ENCODE measurements at places on chromosomes 6 and 20.

DNA sequence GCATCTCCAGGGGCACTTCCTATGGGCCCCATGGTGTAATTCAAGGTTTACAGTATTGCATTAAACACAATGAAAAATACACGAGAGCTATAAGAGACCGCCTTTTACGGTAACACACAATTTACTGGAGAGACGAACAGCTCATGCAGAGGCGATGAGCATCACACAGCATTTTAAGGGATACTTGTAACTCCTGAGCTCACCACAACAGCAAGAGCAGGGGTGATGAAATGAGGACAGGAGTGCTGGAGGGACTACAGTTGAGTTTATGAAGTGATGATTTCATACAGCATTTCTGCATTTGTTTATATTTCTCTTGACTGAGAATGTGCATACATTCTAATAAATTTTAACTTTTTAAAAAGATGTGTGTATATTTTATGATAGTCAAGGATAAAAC, 113.9 kb downstream of the WDR27 start:
- no peak for DNase-seq

GRCh38 chr6:146741609-146742008, 142.8 kb downstream of the ADGB start:
- DNase-seq = no peak

DNA sequence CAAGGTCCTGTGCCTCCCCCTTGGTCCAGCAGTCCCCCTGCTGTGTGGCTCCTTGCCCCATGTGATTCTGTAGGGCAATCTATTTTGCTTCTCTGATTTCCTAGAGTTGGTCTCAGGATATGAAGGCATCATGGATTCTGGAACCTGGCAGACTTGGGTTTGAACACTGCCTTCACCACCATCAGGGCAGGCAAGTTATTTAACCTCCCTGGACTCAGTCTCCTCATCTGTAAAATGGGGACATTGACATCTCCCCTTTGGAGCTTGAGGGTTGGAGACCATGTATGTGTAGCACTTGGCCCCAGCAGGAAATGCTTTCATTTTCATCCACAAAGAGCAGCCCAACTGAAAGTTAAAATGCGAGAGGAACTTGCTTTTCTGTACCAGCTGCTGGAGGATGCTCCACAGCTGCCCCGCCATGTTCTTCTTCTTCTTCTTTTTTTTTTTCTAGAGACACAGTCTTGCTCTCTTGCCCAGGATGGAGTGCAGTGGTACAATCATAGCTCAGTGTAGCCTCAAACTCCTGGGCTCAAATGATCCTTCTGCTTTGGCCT, 6.7 kb downstream of the TOX2 start:
- DNase-seq = no peak

DNA sequence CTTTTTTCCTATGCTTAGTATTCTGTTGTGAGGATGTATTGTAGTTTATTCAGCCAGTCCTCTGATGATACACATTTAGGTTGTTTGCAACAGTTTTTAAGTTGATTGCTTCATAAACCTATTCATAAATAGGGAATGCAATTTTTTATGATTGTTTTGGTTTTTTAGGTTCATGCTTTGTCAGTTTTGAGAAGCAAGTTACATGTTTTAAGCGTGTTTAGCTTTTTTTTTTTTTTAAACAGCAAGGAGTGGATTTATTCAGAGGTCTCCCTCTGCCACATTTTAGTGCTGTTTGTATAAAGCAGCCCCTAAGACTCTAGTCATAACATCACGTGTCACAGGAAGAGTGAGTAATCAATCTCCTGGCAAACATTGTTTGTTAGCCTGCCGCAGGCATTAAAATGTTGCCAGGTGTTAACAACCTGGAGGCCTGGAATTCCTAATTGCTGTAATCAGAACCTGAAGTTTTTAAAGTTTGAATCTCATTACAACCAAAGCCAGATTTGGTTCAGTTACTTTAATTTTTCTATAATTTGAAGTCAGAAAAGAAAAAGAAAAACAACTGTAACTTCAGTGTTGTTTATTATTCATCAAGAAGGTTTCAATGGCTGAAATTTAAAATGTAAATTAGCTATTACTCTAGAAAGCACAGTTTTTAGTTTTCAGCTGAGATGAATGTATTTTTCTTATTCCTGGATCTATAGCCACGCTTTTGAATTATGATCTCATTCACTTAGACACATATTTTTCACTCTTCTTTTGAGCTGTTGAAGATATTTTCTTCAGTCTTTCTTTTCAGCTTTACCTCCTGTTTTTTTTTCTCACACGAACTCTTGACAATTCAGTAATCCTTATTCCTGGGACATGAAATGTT, 59.2 kb downstream of the KCNS1 start:
- DNase-seq = no peak

GRCh38 chr6:113936093-113936934, 34.6 kb downstream of the HDAC2 start:
- DNase-seq = peak; percentile 27

- DNase-seq = no peak
Observed at GRCh38 chr20:10357061-10357708, 76.8 kb downstream of the MKKS start.

DNA sequence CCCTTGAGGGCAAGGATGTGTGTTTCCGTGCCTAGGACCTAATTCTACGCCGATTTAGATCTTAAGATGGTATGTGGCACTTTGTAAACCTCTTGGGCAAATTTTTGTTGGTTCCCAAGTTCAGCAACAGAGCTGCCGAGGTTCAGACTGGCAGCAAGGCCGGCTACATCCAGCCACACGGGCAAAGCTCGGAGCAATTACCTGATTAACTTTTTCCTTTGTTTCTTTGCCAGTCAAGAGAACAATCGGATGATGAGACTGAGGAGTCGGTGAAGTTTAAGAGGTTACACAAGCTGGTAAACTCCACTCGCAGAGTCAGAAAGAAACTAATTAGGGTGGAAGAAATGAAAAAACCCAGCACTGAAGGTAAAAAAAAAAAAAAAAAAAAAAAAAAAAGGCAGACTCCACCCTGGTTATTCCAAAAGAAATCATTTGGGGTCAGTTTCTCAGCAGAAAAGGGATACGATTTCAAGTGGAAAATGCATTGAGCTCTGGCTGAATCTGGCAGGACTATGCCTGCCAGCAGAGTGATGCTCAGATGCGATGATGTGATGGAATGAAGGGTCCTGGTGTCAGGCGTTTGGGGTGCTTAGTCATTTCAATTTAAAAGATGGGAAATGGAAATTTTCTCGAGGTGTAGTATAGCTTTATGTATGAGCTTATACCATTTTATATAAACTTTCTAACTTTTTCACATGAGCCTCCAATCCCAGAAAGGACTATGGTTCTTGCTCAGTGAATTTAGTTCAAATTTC, 171.6 kb downstream of the SASH1 start:
- no peak for DNase-seq

- no peak for DNase-seq
Observed at GRCh38 chr20:19129306-19129705, 83.1 kb upstream of the SLC24A3 start.

DNA sequence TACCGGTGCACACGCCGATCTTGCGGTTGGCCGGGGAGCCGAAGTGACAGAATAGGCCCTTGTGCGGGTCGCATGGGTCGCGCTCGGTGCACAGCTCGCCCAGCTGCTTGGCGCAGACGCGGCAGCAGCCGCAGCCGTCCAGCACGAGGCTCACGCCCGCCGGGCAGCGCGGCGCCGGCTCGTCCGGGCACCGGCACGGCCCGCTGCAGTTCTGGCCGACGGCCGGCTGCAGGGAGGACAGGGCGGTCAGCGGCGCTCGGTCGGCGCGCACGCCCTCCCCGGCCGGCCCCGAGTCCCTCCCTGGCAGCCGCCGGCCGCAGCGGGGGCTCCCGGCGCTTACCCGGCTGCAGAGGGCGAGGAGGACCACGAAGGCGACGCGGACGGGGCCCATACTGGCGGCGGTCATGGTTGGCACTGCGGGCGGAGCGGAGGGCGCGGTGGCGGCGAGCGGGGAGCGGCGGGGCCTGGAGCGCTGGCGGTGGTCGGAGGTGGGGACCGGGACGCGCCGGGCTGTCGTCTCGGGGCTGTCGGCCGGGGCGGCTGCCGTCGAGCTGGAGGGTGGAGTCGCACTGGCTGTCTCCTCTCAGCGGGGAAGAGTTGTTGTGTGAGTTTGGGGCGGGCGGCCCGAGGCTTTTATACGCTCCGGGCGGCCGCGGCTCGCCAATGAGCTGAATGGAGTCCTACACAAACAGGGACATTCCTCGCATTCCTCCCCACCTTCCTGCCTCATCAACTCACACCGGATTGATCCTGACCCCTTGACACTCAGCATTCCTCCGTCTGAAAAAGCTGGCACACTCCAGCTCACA, at the start of gene CCN2:
Gene CCN2 (minus strand): TSS at position 606 of the 809 bp plus-strand sequence. CDS start 200 bp downstream, at position 406.
- DNase-seq = peak; percentile 98

- no peak for DNase-seq
Observed at GRCh38 chr6:169846286-169847056, 95.0 kb downstream of the ERMARD start.

DNA sequence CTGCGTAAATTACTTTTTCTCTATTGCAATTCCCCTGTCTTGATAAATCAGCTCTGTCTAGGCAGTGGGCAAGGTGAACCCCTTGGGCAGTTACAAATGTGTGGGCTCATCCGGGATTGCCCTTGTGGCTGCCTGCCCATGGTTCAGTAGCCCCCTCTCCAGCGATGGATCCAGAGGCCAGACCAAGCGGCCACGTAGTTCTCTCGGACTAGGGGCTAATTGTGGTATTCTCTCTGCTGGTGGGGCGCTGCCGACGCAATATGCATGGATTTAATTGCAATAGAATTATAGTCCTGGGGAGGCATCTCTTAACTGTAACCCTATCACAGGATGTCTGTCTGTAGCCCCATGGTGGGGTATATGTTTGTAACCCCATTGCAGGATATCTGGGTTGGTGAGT, 64.3 kb upstream of the UNC93A start:
- DNase-seq = no peak

- DNase-seq = peak; percentile 21
Observed at GRCh38 chr6:35691027-35691824, 2.5 kb upstream of the FKBP5 start.

DNA sequence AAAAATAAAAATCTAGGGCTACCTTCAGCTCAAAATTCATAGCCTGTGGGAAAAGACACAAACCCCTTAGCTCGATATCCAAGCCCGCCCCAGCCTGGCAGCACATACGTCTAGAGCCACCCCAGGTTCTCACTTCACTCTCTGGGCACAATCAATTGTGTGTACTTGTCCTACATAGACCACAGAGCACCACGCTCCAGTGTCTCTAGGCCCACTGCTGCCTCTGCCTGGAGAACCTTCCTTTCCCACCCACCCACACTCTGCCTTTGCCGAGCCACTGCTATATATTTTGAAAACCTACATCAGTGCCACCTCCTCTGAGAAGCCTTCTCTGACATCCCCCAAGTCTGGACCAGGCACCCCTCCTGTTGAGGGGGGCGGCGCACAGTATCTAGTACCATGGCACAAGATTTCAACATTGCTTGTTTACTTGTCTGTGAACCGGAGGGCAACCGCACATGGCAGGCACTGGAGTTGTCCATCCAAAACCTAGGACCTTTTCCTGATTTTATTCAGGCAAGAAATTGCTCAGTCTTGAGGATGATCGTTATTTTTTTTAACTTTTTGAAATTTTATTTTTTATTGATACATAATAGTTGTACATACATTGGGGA, 141.5 kb downstream of the UNC5CL start:
- DNase-seq = no peak

DNA sequence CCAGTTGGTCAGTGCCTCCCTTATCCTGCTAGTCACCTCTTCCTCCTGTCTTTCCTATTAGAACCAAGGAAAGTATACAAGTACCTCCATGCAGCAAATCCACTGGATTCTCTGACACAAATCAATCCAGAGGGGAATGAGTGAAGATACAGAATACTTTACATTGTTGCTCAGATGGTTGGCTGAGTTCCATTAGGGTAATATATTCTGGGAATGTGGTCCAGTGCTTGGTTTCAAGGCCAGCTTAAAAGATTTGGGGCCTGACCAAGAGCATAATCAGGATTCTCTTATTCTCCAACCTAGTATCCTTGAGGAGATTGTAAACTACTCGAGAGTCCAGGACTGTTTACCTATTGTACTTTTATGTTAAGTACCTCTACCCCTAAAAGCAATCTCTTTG, 23.0 kb downstream of the CARMIL1 start:
- DNase-seq = no peak

DNA sequence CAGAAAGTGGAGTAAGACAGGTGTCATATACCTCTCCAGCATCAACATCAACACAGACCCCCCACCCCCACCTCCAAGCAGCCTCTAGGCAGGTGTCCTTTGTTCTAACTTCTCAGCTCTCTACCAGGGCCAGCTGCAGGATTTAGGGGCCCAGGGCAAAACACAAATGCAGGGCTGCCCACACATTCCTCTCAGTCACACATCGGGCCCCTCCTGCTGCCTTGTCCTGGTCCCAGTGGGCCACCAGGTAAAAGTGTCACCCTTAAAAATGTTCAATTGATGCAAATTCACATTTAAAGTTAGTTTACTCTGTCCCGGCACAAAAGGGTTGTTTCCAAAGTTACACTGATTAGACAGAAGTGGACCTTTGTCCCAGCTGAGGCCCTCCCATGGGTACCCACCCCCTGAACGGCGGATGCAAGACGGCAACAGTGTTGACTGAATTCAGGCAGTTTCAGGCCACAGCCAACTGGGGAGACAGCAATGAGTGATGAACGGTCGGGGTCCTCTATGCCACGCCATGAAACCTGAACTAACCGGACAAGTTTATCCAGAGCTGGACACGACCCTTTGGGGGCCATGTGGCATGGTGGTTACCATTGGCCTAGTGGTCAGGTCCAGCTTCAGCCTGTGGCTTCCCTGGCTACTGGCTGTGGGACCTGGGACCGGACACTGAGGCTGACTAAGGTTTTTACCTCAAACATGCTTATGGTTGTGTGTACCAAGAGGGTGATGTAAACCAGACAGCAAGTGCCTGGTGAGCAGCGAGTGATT, 52.2 kb upstream of the UNC93A start:
- DNase-seq = no peak

DNA sequence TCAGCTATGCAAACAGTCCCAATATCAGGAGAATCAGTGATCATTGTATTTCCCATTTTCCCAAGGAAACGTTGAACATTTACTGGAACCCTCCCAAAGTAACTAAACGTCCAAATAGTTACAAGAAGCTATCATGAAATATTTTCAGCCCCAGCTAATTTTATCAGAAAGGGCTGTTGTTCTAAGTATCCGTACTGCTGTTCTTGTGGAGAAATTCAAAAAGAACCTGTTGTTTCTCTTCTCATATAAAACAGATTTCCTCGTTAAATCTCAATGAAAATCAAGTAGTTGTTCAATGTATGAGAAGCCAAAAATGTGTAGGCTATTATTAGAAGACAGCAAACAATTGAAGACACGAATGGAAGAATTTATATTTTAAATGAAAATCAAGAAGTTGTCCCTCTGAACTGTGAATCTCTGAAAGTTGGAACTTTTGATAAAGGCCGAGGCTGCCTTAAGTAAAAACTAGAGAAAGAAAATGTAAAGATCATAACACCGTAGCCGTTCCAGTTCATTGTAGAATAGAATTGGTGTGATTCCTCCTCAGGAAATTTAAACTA, 107.7 kb downstream of the HFE start:
- DNase-seq = no peak

- DNase-seq = no peak
Observed at GRCh38 chr6:4372866-4373265, 237.5 kb upstream of the ECI2 start.

DNA sequence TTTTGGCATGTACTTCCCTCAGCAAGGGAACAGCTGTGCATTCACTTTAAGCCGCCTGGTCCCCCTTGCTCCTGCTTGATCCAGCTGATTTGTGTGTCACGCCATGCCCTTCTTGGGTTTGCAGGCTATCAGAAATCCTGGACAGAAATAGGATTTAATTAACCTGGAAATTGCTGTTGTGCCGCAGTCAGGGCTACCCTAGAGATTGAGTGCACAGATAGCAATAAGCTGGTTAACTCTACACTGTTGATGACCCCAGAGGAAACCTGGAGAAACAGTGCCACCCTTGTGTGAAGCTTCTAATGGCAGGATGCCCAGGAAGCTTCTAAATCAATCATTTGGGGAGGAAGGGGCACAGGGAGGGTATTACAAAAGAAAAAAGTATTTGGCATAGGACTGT, 199.0 kb downstream of the JARID2 start:
- no peak for DNase-seq

Measured in GM04503 (cell line).